HuH-7 (cell line): ENCODE measurements at places on chromosomes 2 and 18.

GRCh38 chr2:117794668-117795067 lies 19.8 kb upstream of the DDX18 start:
- DNase-seq: no peak

DNA sequence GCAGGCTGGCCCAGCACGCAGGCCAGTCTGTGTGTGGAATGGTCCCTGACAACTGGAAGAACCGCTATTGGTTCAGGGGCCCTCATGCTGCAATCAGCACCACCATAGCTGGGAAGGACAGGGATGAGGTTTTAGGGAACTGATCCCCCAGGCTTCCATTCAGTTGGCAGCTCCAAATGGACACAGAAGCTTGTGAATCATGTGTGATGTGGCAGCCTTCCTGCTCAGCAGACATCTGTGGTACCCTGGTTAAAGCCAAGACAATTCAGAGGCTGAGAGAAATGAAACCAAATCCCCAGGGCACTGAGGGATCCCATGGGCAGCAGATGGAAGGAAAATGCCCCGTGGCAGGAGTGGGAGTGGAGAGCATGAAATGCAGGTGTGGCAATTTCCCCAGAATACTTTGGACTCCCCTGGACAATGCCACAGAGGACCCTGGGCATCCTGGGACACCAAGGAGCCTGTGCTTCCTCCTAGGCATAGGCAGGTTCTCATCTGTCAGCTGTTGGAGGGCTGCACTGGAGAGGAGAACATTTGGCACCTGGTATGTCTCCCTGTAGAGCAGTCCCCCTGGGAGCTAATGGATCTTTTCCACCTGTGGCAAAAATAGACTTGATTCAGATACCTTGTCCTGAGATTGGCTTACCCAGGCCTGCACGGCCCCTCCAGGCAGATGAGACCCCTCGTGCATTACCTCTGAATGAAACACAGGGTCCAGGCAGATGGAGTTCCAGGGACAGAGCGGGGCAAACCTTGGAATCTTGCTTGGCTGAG lies 162.2 kb upstream of the BCL2L11 start:
- DNase-seq: no peak

GRCh38 chr2:182406221-182406620 lies 20.6 kb downstream of the PDE1A start:
- DNase-seq: no peak

GRCh38 chr18:46190667-46191066 lies 86.5 kb downstream of the HAUS1 start:
- DNase-seq: no peak

- DNase-seq: no peak
These were observed 147.1 kb upstream of the OTOS start for GRCh38 chr2:240287496-240288086.

DNA sequence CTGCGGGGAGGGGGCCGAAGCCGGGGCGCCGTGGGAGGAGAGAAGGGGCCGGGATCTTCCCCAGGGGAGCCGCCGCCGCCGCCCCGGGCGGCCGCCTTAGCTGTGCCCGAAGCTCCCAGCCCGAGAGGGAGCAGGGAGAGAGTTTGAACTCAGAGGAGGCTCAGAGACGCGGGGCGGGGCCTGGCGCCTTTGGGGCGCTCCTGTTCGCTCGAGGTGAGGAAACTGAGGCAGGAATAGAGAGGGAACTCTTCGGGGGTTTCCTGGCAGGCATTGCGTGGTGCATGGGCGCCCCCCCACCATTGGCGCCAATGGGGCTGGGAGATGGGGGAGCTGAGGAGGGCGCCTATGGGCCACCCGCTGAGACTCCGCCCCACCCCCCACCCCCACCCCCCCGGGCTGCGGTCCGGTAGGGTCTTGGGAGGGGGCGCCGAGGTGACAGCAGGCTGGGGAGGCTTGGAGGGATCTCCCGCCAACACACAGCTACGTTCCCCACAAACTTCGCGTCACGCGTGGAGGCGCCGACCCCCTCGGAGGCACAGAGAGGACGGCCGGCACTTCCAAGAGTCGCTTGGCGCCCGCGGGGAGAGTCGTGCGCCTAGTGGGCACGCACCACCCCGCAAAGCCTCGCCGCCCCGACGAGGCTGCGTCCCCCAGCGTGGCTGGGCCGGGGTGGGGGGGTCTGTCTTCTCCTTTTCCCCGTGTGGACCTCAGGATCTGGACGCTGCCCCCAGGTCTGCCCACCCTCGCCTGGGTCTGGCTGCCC lies 680 bp downstream of the CTDSP1 start:
- peak; percentile 63 for DNase-seq

- no peak for DNase-seq
These were observed 274.6 kb upstream of the SALL3 start for GRCh38 chr18:78704971-78705461.

DNA sequence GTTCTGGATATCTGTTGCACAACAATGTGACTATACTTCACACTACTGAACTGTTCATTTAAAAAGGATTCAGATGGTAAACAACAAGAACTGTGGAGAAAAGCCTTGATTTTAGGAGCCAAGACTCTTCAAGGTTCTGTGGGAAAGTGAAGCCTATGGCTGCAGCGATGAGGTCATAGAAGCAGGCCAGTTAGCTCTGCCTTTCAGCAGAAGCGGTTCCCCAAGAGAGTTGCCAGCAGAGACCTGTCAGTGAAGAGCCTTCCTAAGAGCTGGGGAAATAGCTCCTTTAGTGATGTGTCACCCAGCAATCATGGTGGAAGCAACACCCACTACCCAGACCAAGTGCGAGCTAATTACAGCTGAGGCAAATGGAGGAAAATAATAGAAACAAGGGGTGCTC lies 346.5 kb upstream of the ETAA1 start:
- DNase-seq: no peak

GRCh38 chr2:133733901-133734255 lies 165.6 kb upstream of the NCKAP5 start:
- no peak for DNase-seq

DNA sequence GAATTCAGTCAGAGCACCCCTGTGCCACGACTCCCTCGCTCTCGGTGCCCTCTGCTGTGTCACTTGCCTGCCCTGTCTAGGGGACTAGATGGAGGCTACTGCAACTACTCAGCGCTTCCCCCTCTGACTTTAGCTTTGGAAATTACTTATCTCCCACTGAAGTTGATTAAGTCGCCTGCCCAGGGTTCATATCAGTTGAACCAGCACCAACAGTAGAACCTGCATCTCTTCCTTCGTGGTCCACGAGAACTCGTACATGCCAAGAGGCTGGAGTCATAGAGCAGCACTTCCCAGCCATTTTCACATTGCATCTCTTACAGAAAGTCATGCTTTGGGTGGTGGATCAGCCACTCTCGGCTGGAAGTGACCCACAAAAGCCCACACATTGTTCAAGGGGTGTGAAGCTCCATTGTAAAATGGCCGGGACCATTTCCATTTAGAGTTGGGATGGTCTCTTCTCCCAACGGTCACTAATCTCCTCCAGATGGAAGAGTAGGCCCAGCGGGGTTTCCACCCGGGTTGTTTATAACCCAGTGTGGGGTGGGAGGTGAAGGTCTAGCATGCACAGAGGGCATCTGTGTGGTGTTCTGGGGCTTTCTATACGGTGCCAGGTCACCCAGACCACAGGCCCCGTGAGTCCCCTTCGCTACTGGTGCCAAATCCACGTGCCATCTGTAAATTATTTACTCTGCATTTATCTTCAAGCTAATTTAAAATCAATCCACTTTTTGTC lies 38.0 kb downstream of the STEAP3 start:
- no peak for DNase-seq

DNA sequence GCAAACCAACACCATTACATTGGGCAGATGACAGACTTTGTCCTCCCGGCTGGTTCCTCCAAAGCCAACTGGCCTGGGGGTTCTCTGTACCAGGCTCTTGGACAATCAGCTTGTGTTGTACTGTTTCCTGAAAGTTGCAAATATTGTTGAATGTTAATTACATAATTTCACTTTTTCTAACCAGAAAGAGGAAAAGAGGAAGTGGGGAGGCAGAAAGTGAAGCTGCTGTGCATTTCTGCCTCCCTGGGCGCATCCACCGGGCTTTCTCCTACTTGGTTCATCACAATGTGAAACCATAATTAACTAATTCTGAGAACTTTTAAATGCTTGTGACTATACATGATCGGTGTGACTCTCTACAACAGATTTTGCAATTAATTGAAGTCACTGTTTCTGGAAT lies 10.1 kb downstream of the TWIST2 start:
- no peak for DNase-seq

GRCh38 chr2:218290316-218291261 lies 1.7 kb downstream of the TMBIM1 start:
- DNase-seq: no peak

DNA sequence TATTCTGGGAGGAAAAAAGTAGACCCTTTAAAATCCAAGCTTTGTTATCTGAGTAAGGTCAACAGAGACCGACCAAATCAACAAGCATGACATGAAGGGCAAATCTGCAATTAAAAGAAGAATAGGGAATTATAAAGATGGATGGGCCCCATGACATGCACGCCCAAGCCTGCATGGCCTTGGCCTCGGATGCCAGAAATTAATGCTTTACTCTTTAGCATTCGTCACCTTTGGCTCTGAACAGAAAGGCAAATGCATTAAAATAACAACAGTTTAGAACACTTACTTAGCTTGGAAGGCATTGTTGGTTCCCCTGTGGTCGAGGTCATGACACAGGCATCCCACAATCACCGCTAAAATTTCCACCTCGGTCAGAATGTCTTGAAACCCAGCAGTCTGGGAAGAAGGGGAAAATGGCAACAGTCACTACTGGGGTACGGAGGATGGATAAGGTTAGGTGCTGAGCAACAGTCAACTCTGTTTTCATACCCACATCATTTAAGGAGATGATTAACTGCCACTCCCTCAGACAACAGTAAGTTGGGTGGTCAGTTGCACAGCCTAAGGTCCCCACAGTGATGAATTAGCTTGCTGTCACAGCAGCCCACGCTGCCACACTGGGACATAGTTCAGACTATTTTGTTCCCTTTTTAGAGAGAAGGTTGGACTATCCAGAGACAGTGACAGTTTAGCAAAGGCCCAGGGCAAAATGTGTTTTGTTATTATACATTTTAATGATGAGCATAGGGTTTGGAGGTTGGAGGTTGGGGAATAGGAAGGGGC lies 319.1 kb downstream of the AGPS start:
- DNase-seq: no peak

DNA sequence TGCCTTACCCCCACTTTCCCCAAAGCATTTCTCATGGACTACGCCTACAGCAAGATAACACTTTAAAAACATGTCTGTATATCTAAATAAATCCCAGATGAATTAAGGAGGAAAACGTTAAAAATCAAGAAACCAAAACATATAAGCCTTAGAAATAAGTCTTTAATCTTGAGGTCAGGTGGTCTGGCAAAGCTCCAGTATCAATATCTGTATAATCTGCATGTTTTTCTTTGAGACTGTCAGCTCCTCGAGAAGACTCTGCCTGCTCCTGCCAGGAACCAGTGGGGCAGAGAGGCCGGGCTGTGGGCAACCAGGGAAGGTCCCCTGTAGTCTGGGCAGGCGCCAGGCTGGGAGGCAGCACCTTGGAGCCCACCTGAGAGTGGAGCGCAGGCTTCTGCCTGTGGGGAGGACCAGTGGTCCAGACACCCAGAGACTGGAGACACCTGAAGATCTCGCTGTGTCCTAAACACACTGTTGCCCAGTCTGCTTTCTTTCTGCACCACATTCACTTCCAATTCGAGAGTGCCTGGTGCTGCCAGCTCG lies 291.0 kb upstream of the SOX11 start:
- DNase-seq: no peak

DNA sequence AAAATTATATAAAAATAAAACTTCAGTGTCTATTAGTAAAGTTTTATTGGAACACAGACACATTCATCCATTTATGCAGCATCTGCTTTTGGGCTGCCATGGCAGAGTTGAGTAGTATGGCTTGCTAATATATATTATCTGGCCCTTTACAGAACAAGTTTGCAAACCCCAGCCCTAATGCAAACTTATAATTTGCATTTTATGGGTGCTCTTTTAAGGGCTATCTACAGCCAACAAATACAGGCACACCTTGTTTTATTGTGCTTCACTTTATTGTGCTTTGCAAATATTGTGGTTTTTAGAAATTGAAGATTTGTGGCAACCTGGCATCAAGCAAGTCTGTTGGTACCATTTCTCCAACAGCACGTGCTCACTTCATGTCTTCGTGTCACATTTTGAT lies 35.2 kb upstream of the DLX2 start:
- no peak for DNase-seq

- DNase-seq: no peak
These were observed 91.3 kb downstream of the SPATS2L start for GRCh38 chr2:200397785-200398184.

DNA sequence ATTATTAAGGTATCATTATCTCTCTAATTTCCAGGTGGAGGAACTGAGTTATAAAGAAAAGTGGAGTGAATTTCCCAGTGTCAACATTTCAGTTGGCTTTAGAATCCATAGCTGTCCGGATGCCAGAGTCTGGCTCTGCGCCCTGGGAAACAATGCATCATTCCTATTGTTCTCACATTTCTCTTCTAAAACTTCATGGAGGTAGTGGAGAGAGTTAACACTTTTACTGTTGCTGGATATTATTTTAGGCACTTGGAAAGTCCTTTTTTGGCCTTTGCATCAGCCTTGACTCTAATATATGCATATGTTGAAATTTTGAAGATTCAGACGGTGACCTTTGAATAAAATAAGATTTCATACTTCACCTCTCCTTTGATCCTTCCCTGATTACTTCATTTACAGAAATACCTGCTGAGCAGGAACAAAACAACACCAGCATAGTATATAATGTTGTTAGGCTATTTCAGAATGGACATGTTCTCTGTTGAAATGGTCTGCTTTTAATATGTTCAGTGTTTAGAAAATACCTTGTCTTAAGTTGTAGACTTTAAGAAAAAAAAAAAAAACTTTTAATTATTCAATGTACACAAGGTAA lies 148.8 kb downstream of the EPHA4 start:
- no peak for DNase-seq

DNA sequence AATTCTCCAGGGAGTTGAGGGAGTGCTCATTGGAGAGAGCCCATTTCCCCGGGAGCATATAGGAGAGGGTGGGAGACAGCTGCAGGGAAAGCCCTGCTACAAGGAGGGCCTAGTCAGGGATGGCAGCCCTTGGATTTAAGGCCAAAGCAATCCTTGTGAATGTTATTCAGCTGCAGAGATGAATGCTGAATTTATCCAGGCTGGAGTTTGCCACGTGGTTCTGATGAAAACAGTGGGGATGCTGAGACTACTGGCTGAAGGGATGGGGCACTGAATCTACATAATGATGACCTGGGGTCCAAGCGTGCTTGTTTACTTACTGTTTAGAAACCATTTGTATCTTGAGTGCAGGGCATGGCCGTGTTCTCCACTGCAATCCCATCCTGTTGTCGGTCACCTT lies 35.6 kb upstream of the RNF149 start:
- DNase-seq: no peak
